Spinal cord (tissue), 10 donors: ENCODE measurements at places on chromosomes 12 and 14. TPM values are rescaled to one million over a fixed set of nuclear protein-coding genes. Genes with fewer than 3 reads are reported as not detected.

- no peak for DNase-seq
Observed at GRCh38 chr12:39886106-39886505, 219.8 kb downstream of the SLC2A13 start.

DNA sequence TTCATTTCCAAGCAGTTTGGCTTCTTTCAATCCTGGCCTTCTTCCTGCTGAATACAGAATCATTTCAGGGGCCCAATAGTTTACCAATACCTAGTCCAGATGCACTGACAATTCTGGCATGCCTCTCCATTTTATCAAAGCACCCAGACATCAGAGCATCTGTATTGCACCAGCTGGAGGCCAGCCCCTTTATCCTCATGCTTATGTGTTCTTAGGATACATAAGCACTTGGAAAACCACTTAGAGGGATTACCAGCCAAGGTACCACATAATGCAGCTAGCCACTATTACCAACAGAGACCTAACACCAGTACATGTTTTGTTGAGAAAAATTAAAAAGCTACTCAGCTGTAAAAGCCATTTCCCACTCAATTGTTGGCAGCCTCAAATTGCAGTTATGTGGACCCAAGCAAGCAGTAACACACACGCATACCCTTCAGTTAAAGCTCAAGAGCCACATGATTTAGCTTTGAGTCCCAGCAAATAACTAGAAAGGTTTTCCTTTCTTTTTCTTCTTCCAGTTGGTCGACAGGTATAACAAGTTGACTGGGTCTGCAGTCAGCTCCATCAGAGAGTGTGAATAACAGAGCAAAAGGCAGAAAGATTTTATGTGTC is 263.8 kb downstream of the DIO2 start:
- DNase-seq: no peak

- DNase-seq: no peak
Observed at GRCh38 chr14:100188392-100189030, 29.1 kb upstream of the DEGS2 start.

GRCh38 chr12:43742106-43742505 is 16.5 kb downstream of the PUS7L start:
- no peak for DNase-seq

GRCh38 chr12:50296554-50296953 is 13.2 kb upstream of the LIMA1 start:
- no peak for DNase-seq

Gene CLEC9A
- total RNA-seq: 0.28 TPM

Gene TARBP2
- 22.5 TPM for total RNA-seq
